ENCODE measurements at places on chromosomes 6 and 20. TPM values are rescaled to one million over a fixed set of nuclear protein-coding genes. Genes with fewer than 3 reads are reported as not detected.

EPHA7 gene
- not detected for total RNA-seq

SLC52A3 gene
- not detected for total RNA-seq

KCNG1 gene
- total RNA-seq = 3.4 TPM

GPX5 gene
- not detected for total RNA-seq

TAPBP gene
- total RNA-seq = 213 TPM

DNA sequence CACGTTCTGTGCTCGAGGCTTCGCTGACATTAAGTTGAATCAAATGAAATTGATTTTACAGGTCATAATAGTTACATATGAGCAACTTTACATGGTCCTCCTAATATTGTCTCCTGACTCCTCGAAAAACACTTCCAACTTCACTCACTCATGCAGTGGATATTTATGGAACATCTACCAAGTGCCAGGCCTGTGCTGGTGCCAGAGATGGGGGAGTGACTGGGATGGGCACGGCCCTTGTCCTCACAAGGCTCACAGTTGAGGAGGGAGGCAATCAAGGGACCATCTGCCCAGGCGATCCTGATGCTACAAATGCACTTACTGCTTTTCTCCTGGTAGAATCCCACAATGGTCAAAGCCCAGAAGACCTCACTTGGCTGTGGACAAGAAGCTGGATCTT is 426.4 kb downstream of the PREX1 start:
- no peak for DNase-seq

DNA sequence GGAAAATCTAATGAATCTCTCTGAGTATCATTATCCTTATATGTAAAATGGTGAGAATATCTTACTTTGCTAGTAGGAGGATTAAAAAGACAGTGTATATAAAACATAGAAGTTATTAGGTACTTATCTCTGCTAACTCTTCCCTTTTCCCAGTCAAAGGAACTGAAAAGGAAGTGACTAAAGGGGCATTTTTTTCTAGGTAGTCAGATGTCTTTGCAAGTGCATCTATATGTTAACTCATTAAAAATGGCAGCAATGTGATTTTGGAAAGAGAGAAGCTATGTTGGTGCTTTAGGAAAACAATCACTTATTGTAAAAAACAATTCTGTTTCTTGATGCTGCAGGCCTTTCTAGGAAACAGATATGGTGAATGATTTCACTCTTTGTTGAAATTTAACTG is 180.9 kb downstream of the SAMD5 start:
- DNase-seq = no peak

DNA sequence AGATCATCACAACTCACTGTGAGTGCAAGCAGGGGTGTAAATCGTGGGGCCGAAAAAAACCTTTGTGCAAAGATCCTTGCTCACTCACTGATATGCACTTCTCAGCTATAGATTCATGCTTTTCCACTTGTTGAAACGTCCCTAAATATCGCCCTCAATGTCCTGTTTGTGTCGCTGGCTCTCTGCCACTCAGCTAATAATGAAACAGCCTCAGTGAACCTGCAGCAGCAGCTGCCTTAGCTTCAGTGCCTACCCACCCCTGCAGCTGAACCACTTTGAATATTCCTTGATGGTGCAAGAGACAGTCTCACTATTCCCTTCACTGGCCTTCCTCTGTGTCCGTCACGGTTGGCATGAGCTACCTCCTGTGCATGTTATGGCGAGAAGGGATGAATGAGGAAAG is 128.9 kb upstream of the NAA20 start:
- no peak for DNase-seq

- no peak for DNase-seq
These were observed 3.0 kb downstream of the CDH4 start for GRCh38 chr20:61254881-61255626.
